ENCODE measurements at places on chromosomes 12 and 14. TPM values are rescaled to one million over a fixed set of nuclear protein-coding genes. Genes with fewer than 3 reads are reported as not detected.

Gene LMNTD1
- total RNA-seq: not detected

Gene PABPN1
- 140 TPM for total RNA-seq

Gene FAM181A
- not detected for total RNA-seq

Gene RASSF8
- total RNA-seq: 10.4 TPM

Gene BEGAIN
- 10.0 TPM for total RNA-seq

Gene TEX22
- total RNA-seq: 0.20 TPM

Gene CLEC1A
- not detected for total RNA-seq

Gene FAM90A1
- 0.14 TPM for total RNA-seq

Gene EMP1
- total RNA-seq: 75.2 TPM

Gene PRPF40B
- total RNA-seq: 6.1 TPM

Gene CFAP54
- total RNA-seq: 1.5 TPM

Gene NR4A1
- total RNA-seq: 45.1 TPM

Gene CRY1
- total RNA-seq: 23.1 TPM

Gene CACNA2D4
- total RNA-seq: not detected

Gene AP1G2
- total RNA-seq: 49.3 TPM

Gene PPP1R36
- 0.57 TPM for total RNA-seq

Gene PPM1H
- total RNA-seq: 8.2 TPM

Gene GPD1
- total RNA-seq: 0.39 TPM

Gene CSAD
- 4.8 TPM for total RNA-seq

Gene REM2
- 0.29 TPM for total RNA-seq

Gene KLRC3
- not detected for total RNA-seq

Gene CCDC197
- total RNA-seq: not detected

Gene ZFYVE26
- total RNA-seq: 7.1 TPM

Gene RPGRIP1
- total RNA-seq: 0.54 TPM

Gene PLD4
- total RNA-seq: 0.17 TPM

Gene DPPA3
- not detected for total RNA-seq

Gene TSPAN9
- total RNA-seq: 21.4 TPM

Gene NOC4L
- 51.7 TPM for total RNA-seq

Gene KRT6C
- not detected for total RNA-seq

Gene C12orf54
- not detected for total RNA-seq

Gene KCNC2
- not detected for total RNA-seq
